Stimulated activated CD4-positive, alpha-beta T cell treated with anti-CD3 and anti-CD28 coated beads, Interleukin-4, amount 100 ng/mL, for 24 hours (primary cell): ENCODE measurements at places on chromosomes 13 and 19.

DNA sequence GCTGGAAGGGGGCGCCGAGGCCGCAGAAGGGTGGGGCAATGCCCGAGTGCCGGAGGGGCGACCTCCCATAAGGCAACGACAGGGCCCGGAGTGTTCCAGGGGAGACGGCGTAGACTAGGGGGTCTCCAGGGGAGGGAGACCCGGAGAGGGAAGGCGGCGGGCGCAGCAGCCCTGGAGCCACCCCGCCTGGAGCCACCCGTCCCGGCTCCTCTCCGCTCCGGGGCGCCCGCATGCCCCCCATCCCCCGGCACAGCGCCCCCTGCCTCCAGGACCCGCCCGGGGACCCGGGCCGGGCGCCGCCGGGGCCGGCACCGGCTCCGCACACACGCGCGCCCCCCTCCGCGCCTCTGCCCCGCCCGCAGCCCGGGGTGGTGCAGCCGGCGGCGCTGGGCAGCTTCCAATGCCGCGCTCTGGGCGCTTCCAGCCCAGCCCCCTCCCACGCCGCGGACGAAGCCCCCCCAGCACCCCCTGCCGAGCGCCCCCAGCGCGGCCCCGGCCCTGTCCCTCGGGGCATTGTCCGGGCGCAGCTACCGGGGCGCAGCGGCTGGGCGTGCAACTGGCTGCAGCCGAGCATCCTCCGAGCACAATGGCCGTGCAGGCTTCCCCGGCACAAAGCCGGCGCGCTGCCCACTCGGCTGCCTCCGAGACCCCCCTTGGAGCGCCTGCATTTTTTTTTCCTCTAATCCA, 519 bp downstream of the PTPRS start:
- DNase-seq = no peak

GRCh38 chr19:38848299-38849146, 1.3 kb downstream of the HNRNPL start:
- DNase-seq = no peak

DNA sequence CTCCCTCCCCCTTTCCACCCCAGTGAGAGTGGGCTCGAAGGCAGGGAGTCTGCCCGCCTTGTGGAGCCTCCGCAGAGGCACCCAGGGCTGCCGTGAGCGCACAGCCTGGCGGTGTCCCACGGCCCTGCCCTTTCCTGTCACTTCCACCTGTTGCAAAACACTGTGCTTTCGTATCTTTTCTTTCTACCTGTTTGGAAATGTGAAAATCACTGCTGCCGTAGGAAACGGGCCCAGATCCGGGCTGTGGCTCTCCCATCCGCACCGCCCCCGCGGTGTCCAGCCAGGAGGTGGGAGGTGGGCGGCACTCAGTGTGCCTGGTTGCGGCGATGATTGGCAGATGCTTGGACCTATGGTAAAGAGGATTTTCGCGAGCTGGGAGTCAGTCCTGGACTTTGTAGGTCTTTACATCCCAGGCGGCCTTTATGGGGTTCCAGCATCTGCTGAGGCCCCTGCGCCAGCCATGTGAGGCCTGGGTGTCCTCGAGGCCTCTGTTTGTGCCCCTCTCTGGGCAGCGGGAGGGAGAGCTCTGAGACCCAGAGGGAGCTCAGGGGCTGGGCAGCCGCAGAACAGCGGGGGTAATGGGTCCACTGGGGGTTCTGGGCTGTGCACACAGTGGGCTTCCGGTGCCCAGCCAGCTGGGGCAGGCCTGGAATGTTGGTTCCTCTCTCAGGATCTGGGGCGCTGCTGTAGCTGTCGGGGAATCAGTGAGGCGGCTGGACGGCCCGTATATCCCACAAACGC, 6.1 kb downstream of the STK11 start:
- no peak for DNase-seq

DNA sequence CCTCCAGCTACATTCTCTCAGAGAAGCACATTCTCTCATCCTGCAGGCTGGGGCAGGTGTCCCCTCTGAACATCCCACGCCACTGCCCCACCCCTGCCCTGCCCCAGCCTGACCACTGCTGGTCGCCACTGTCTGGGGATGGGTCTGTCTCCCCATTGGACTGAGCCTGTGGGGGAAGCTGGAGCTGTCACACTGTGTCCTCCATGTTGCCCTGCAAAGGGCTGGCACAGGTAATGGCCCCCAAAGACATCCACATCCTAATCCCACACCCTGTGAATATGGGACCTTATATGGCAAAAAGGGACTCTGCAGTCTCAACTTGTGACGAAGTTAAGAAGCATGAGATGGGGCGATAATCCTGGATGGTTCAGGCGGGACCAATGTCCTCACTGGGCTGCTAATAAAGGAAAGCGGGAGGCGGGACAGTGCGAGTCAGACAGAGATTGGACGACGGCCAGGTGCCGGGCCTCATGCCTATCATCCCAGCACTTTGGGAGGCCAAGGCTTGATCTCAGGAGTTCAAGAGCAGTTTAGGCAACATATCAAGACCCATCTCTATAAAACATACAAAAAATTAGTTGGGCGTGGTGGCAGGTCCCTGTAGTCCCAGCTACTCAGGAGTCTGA, 9.1 kb downstream of the AP2S1 start:
- DNase-seq = no peak

GRCh38 chr13:31032528-31033113, 100.2 kb downstream of the TEX26 start:
- no peak for DNase-seq

- DNase-seq = no peak
Observed at GRCh38 chr13:97567510-97568243, 133.7 kb downstream of the RAP2A start.

DNA sequence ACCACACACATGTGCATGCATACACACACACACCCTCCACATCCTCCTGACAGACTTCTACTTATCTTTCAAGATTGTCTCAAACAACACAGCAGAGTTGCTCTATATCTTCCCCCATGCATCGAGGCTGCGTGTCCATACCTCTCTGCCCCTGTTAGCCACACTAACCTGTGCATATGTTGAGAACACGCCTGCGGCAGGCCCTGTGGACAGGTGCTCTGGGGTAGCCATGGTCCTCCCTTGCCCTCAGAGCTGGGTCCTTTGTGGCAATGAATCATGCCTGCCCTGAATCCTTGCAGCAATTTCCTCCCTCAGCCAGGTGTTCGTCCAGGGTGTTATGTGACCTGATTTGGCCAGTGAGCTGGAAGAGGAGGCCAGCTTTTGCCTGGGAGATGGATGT, 213.3 kb downstream of the KATNAL1 start:
- no peak for DNase-seq

GRCh38 chr13:51780099-51780498, 23.9 kb downstream of the DHRS12 start:
- DNase-seq = no peak

- peak; percentile 29 for DNase-seq
Observed at GRCh38 chr19:51480590-51480989, 2.3 kb downstream of the CEACAM18 start.

DNA sequence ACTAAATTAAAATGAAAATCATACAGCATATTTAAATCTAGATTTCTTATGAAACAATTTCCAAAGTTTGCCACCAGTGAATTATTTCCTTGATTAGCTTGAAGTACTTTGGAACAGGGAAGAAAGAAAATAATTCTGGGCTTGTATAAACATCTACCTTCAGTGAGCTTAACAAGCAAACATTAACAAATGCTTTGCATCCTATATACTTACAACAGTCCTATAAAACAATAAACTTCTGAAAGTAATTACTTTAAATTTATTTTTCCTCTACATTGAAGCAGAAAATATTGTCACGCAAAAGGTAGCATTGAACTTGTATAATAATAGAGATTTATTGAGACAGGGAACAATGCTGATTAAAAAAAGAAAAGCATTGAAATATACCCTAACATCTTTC, 164.8 kb downstream of the DACH1 start:
- no peak for DNase-seq

GRCh38 chr13:70844391-70845108, 736.3 kb upstream of the KLHL1 start:
- DNase-seq = no peak

DNA sequence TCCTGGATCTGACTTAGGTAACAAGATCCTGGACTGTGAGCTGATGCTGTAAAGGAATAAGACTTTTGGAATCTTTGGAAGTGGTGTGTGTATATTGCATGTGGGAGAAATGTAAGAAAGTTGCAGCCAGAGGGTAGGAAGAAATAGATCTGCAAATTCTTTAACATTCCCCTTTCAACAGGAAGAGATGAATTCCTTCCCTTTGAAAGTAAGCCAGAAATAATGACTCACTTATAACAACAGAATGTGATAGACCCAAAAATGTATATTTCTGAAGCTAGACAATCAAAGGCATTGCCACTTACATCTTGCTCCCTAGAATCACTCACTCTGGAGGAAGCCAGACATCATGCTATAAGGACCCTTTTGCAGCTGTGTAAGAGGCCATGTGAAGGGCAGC, 9.8 kb upstream of the SIAH3 start:
- DNase-seq = no peak

DNA sequence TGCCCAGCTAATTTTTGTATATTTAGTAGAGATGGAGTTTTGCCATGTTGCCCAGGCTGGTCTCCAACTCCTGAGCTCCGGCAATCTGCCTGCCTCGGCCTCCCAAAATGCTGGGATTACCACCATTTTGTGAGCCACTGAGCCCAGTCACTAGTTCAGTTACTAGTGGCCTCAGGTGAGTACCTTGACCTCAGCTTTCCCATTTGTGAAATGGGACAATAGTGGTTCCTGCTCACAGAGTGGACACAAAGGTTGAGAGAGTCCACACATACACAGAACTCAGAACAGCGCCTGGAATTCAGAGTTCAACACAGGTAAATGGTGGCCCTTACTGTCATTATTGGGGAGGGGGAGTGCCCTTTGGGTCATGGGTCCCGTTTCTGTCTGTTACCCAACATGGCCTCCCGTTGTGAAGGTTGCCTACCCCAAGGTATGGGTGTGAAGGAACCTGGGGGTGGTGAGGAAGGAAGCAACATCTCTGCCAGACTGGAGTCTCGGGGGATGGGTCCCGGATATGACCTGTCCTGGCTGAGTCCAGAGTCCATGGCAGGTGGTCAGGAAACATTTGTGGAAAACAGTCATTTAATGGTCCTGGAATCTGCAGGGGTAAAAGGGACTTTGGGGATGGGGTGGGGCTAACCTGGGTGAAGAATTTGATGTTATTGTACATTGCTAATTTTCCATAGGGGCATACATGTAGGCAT, 11.7 kb upstream of the IRGC start:
- DNase-seq = no peak

DNA sequence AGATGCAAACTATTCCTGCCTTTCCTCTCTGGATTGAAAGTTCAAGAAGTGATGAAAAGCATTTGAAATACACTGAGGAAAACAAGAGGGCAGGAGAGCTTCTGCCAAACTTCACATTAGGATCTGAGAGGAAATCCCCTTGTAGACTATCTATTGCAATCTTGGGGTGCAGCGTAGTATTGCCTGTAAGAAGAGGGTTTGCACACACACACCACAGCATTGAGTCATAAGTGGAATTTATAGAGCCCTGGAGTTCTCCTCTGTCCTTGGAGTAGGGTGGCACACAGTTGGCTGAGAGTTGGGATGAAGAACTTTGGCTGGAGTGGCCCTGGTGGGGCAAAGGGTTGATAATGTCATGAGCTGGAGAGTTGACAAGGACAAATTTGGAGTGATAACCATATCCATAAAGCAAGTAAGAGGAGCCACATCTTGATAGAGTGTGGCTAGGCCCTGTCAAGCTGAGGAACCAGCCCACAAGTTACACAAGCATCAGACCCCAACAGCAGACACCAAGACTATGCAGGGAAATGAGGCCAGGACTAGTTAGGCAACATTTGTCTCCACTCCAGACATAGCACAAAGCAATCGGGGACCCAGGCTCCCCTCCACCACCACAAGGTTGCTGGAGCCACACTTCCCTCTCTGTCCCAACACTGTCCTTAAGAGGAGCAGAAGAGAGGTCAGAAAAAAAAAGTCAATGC, 520.9 kb downstream of the KLF5 start:
- DNase-seq = no peak

DNA sequence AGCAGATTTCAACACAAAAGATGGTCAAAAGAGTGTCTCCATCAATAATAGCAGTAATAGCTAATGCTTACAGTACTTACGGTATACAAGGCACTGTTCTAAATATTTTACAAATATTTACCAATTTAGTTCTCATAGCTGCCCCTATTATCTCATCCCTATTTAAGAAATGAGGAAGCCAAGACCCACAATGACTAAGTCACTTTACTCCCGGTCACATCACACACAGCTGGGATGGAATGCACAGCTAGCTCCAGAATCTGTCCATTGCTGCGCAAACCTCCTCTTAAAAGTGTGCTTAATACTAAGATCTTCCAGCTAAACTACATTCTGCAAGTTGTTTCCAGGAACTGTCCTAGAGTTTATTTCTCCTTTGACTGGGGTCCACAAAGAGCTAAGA, 63.4 kb downstream of the RAP2A start:
- DNase-seq = no peak
